ENCODE measurements at places on chromosomes 1 and 21.

- no peak for DNase-seq
Observed at GRCh38 chr1:158249646-158250045, 4.6 kb upstream of the CD1A start.

GRCh38 chr1:62687421-62687902, 724 bp downstream of the DOCK7 start:
- DNase-seq, result peak; percentile 10

GRCh38 chr1:233909195-233909594, 4.7 kb downstream of the SLC35F3 start:
- DNase-seq, result no peak

DNA sequence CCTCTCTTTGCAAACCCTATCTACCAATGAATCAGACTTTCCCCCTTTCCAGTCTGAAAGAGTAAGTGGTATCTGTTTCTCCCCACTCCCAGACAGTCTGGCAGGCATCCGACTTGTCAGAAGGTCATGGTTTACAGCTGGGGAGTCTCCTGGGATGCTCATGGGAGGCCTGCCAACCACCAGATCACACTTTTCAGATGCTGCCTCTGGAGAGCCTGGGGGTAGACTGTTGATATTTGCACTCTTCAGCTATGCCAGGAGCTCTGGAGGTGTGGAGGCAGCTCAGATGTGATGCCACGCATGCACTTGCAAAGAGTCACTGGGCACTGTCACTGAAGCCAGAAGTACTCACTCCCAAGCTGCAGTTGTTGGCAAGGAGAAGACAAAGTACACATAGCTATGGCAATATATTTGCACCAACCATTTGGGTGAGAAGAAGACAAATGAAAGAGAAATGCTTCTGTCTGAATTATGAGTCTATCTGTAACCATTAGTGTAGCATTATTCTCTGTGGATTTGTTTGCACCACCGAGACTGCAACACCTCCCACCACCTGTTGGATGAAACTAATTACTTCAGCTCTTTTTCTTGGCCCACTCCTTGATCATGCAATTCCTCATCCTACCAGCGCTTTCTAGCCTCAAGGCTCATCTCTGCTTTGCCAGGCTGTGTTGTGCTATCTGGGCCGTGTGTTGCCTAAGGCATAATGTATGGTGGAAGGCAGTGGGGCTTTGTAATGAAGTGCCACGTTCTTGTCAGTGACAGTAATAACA, 133.0 kb upstream of the SPAG17 start:
- no peak for DNase-seq

DNA sequence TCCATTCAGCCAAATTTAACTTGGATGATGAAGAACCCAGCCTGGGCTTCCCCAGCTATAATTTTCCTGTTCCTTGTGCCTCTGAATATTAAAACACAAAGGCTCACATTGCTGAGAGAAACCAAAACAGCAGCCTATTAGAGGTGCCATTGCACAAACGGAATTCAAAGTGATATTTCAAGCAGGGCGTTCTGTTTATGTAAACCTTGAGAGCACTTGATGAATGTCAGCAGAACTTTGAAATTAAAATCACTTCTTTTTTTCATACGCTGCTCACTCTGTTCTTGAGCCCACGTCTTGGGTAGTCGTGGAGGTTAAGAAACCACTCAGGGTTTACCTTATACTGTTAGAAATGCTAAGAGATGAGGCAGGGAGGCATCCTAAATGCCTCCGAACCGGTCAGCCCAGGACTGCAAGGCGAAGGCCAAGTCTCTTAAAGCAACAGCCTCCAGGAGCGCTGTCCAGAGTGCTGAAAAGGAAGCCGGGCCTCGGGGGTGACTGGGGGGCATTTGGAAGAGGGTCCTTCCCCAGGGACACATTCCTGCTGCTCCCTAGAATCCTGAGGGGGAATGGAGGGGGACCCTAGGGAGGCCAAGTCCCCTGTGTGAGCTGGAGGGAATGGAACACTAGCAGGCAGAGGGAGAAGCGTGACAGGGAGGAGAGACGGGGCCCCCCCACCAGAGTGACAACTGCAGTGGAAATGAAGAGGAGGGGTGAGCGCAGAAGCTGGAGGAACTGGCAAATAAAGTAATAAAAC, 154.8 kb upstream of the VAMP3 start:
- DNase-seq, result peak; percentile 43
